ENCODE measurements at places on chromosomes 2 and 18. TPM values are rescaled to one million over a fixed set of nuclear protein-coding genes. Genes with fewer than 3 reads are reported as not detected.

CAPN10 gene
- 44.0 TPM for total RNA-seq

HOXD3 gene
- not detected for total RNA-seq

PUS10 gene
- 11.8 TPM for total RNA-seq

SPC25 gene
- total RNA-seq, result 5.4 TPM

TDRD15 gene
- not detected for total RNA-seq

TNFAIP6 gene
- total RNA-seq, result not detected

LAMA1 gene
- not detected for total RNA-seq

TWIST2 gene
- total RNA-seq, result not detected

PSMA8 gene
- total RNA-seq, result not detected

DNA sequence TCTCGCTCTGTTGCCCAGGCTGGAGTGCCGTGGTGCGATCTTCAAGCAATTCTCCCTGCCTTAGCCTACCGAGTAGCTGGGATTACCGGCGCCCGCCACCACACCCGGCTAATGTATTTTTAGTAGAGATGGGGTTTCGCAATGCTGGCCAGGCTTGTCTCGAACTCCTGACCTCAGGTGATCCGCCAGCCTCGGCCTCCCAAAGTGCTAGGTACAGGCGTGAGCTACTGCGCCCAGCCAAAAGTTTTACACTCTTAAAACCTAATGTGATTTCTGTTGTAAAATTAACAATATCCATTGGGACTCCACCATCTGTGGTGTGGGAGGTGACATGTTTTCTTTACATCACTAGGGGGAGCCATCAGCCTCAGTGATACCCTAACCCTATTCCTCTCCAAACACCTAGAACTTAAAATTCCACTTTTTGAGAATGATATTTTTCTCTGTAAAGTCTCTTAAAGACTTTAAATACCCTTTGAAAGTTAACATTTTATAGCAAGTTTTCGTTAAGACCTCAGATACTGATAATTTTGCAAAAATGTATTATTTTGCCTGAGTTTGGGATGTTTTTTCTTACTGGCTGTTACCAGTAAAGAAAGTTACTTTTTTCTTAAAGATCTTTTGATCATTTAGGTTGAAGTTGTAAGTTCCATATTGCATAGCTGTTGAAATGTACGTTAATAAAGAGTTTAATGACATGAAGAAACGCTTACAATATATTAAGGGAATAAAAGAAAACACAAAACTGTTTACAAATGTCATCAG lies 11.6 kb upstream of the EIF2AK2 start:
- no peaks in the 10 kb centered on the region for H3K4me1 ChIP-seq
- no peaks in the 10 kb centered on the region for H3K36me3 ChIP-seq
- no peaks in the 10 kb centered on the region for H3K27me3 ChIP-seq
- H3K4me3 ChIP-seq, result no peak overlapping the region
- DNase-seq, result peak; percentile 80
- H3K27ac ChIP-seq, result no peak overlapping the region

DNA sequence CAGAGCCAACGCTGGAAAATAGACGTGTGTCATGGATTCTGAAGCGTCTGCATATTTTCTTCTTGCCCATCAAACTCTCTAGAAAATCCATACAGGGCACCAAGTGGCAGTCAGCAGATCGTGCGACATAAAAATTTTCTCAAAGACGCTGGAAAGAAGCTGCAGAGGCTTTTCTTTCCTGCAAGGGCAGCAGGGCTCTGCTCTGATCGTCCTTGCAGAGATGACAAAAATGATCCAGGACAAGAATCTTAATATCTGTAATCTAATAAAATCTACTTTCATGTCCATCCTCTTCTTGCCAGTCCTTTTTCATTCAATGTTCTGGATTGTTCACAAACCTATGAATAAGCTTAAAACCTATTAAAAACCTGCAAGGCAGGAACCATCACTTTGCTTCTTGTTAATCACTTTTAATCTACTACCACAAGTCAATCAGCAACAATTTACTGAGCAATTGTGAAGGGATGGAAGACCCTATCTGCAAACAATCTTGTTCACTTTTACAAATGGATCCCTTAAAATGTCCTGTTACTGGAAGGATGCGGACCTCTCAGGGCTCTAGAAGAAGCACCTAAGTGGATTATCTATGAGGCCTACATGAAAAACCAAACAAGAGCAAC lies 93.6 kb downstream of the MREG start:
- H3K27me3 ChIP-seq, result no peaks in the 10 kb centered on the region
- peak overlapping the region; percentile 60 for H3K27ac ChIP-seq
- H3K4me1 ChIP-seq, result peaks cover 27% of the 10 kb centered on the region
- H3K4me3 ChIP-seq, result no peak overlapping the region
- H3K36me3 ChIP-seq, result no peaks in the 10 kb centered on the region

DNA sequence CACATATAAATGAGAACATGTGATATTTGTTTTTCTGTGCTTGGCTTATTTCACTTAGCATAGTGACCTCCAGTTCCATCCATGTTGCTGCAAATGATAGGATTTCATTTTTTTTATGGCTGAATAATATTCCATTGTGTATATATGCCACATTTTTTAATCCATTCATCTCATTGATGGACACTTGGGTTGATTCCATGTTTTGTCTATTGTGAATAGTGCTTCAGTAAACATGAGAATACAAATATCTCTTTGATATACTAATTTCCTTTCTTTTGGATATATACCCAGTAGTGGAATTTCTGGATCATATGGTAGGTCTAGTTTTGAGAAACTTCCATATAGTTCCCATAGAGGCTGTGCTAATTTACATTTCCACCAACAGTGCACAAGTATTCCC lies 3.7 kb upstream of the NEMP2 start:
- DNase-seq, result no peak
- no peak overlapping the region for H3K27ac ChIP-seq
- H3K36me3 ChIP-seq, result peaks cover 8% of the 10 kb centered on the region
- 0 out of 2 replicates have a peak, but pooled peaks cover under 1% of the 10 kb centered on the region for H3K27me3 ChIP-seq
- peaks cover 21% of the 10 kb centered on the region for H3K4me1 ChIP-seq

DNA sequence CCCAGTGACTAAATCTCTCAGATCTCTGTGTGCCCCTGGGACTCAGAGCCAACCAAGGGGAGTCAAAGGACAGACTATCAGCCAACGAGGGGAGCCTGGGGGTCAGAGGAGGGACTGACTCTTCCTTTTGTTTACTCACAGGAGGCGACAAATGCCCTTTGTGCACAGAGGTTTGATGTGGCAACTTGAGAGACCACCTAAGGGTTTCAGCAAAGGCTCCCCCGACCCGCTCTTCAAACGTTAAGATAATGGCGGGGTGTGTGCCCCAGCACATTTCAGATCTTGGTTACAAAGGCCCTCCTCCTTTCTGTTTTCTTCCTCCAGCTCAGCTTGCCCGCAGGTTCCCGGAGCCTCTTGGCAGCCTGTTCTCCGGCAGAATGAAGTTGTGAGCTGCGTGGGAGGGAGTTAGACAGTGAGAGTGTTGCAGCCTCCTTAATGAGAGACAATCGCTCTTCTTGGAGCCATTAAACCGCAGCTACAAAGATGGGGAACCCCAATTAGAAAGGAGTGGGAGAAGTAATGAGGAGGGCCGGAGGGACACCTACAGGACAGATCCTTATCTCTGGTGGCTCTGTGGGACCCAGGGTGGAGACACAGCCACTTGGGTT lies 76.2 kb downstream of the KIAA2012 start:
- no peak overlapping the region for H3K27ac ChIP-seq
- DNase-seq, result peak; percentile 44
- peaks cover 7% of the 10 kb centered on the region for H3K4me1 ChIP-seq
- H3K4me3 ChIP-seq, result no peak overlapping the region

GRCh38 chr18:22563164-22563583 lies 145.5 kb upstream of the CTAGE1 start:
- no peaks in the 10 kb centered on the region for H3K27me3 ChIP-seq
- peak; percentile 78 for DNase-seq
- no peaks in the 10 kb centered on the region for H3K4me1 ChIP-seq
- H3K4me3 ChIP-seq, result no peak overlapping the region

GRCh38 chr2:48529194-48529593 lies 760 bp upstream of the STON1 start:
- no peak for DNase-seq
- H3K4me1 ChIP-seq, result peaks cover 6% of the 10 kb centered on the region
- H3K4me3 ChIP-seq, result no peak overlapping the region
- H3K27ac ChIP-seq, result no peak overlapping the region
- no peaks in the 10 kb centered on the region for H3K36me3 ChIP-seq

- H3K36me3 ChIP-seq, result peaks cover 13% of the 10 kb centered on the region
- DNase-seq, result peak; percentile 60
- no peaks in the 10 kb centered on the region for H3K27me3 ChIP-seq
These were observed 1.1 kb upstream of the MOB4 start for GRCh38 chr2:197514754-197515153.

DNA sequence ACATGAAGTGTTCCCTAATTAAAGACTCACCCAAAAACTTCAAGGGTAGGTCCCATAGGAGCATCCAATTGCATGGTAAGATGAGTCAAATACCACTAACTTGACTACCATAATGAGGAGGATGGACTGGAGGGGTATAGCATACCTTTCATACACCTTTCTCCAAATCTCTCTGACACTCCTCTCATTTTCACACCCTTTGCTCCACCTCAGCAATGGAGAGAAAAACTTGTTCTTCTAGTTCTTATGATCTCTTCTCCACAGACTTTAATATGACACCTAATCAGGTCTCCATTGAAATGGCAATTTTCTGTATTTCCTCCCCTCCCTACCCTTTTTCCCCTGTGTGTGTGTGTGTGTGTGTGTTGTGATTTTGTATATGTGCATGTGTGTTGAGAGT lies 41.1 kb upstream of the MAP2 start:
- H3K27ac ChIP-seq, result no peak overlapping the region
- peaks cover 15% of the 10 kb centered on the region for H3K4me1 ChIP-seq
- H3K4me3 ChIP-seq, result no peak overlapping the region
- DNase-seq, result no peak
- H3K36me3 ChIP-seq, result no peaks in the 10 kb centered on the region

DNA sequence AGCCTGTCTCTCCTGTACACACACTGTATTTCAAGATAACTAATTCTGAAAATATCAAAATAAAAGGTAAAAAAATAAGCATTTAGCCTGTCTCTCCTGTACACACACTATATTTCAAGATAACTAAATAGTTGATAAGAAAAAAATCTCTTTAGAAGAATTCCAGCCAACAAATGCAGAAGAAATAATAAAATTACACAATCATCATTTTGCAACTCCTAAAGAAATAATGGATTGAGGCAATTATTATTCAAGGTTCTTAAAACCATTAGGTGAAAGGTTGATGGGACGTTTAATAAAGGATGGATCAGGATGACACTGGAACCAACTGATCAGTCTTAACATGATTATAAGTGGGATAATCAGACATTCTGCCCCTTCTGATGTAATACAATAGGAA lies 148.0 kb upstream of the FN1 start:
- no peak for DNase-seq
- no peaks in the 10 kb centered on the region for H3K27me3 ChIP-seq
- H3K4me1 ChIP-seq, result peaks cover 7% of the 10 kb centered on the region
- H3K27ac ChIP-seq, result no peak overlapping the region
- no peak overlapping the region for H3K4me3 ChIP-seq

DNA sequence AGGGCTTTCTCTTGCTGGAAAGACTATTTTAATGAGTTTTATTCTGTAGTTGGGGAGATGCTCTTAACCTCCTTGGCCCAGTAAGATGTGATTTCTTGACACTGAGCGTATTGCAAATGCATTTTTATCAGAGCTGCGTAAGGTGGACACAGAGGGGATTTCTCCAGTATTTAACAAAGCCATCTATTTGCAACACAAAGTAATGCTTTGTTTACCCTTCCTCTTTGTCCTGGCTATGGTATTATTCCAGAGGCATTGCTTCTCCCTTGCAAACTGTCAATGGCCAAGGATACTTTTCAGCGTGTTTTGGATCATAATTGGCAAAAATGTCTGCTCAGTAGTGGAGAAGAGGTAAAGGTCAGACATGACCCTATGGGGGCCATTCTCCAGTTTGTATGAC lies 90.8 kb upstream of the PIK3C3 start:
- H3K4me3 ChIP-seq, result no peak overlapping the region
- no peaks in the 10 kb centered on the region for H3K36me3 ChIP-seq
- peaks cover 3% of the 10 kb centered on the region for H3K27me3 ChIP-seq
- no peak overlapping the region for H3K27ac ChIP-seq
- no peaks in the 10 kb centered on the region for H3K4me1 ChIP-seq

DNA sequence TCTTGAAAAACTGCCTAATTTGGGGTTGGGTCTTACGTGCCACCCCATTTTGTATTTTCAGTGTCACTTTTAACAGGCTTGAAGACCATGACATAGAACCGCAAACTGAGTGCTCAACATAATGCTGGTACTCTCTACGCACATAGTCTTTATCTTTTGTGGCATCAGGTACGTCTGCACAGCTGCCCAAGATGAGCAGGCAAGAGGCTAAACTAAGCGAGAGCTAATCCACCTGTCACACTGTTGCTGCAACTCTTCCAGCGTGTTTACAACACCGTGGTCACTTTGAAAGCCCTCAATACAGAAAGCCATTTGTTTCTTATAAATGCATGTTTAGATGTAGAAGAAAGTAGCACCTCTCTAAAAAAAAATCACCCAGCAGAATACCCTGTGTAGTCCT lies 270.0 kb upstream of the TCF4 start:
- H3K27me3 ChIP-seq, result no peaks in the 10 kb centered on the region
- no peak overlapping the region for H3K4me3 ChIP-seq
- no peaks in the 10 kb centered on the region for H3K36me3 ChIP-seq

- no peak overlapping the region for H3K27ac ChIP-seq
- no peaks in the 10 kb centered on the region for H3K27me3 ChIP-seq
- no peak overlapping the region for H3K4me3 ChIP-seq
These were observed 56.5 kb upstream of the ATL2 start for GRCh38 chr2:38433607-38433975.

- H3K4me3 ChIP-seq, result no peak overlapping the region
- no peaks in the 10 kb centered on the region for H3K27me3 ChIP-seq
- H3K36me3 ChIP-seq, result no peaks in the 10 kb centered on the region
- peaks cover 4% of the 10 kb centered on the region for H3K4me1 ChIP-seq
These were observed 37.0 kb downstream of the SMAD7 start for GRCh38 chr18:48913775-48914174.

GRCh38 chr2:190350371-190350770 lies 7.0 kb downstream of the INPP1 start:
- no peak overlapping the region for H3K4me3 ChIP-seq
- H3K27ac ChIP-seq, result no peak overlapping the region
- H3K4me1 ChIP-seq, result no peaks in the 10 kb centered on the region

DNA sequence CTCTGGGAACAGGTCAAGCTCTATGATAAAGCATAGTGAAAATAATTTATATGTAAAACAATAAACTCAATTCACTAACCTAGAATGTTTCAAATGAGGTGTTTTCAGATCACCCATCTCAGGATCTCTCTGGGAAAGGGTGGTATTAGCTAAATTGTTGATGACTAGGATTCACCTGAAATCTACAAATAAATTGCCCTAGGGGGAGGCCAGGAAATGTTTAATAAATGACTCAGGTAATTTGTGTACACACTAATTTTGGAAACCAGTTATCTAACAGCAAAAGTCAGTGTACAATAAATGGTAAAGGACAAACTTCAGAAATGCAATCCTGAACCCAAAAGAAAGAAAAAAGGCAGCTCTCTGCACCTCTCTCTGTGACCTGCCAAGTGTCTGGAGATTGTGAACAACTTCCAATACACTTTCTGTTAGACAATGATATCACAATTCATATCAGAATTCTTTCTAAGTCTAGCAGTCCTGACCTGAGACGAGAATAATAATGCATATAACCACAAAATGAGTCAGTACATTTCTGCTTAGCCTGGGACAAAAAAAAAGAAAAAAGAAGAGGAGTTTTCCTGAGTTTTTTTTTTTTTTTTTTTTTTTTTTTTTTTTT lies 760.0 kb downstream of the EPHA4 start:
- no peak overlapping the region for H3K4me3 ChIP-seq
- H3K4me1 ChIP-seq, result no peaks in the 10 kb centered on the region
- no peaks in the 10 kb centered on the region for H3K27me3 ChIP-seq

All from Karpas-422 (cell line).